Heart left ventricle (tissue), 16 donors: ENCODE measurements at places on chromosomes 4 and X. TPM values are rescaled to one million over a fixed set of nuclear protein-coding genes. Genes with fewer than 3 reads are reported as not detected.

DNA sequence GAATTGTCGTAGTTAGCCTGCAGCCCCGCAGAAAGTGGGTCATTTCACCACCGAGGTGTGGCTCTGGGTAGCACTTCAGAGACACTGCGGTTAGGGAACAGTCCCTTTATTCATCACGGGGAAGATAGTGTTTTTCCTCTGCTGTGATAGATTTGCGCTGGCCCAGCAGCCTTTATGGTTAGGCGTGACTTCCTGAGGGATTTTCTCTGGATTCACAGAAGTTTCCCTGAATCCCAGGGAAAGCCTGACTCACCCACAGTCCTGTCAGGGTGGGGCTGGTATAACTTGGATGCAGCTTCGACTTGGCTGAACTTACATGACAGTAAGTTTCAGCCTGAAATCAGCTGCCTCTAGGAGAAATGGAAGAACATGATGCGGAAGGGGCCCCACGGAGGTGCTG is 196.3 kb upstream of the HHIP start:
- no peak for DNase-seq

- no peak for DNase-seq
These were observed 193.1 kb downstream of the PARM1 start for GRCh38 chr4:75126058-75126457.

- no peak for DNase-seq
These were observed 735.3 kb downstream of the PCDH18 start for GRCh38 chr4:136796953-136797352.

- peak; percentile 55 for DNase-seq
These were observed 722 bp upstream of the EFHC2 start for GRCh38 chrX:44344194-44344593.

GRCh38 chr4:87973283-87974169 is 2.0 kb upstream of the SPP1 start:
- DNase-seq = peak; percentile 45

GRCh38 chr4:155907556-155907955 is 4.1 kb downstream of the TDO2 start:
- DNase-seq = no peak

- no peak for DNase-seq
These were observed 117.9 kb upstream of the HS3ST1 start for GRCh38 chr4:11546391-11547175.

- no peak for DNase-seq
These were observed 43.9 kb upstream of the HPRT1 start for GRCh38 chrX:134416087-134416486.

DNA sequence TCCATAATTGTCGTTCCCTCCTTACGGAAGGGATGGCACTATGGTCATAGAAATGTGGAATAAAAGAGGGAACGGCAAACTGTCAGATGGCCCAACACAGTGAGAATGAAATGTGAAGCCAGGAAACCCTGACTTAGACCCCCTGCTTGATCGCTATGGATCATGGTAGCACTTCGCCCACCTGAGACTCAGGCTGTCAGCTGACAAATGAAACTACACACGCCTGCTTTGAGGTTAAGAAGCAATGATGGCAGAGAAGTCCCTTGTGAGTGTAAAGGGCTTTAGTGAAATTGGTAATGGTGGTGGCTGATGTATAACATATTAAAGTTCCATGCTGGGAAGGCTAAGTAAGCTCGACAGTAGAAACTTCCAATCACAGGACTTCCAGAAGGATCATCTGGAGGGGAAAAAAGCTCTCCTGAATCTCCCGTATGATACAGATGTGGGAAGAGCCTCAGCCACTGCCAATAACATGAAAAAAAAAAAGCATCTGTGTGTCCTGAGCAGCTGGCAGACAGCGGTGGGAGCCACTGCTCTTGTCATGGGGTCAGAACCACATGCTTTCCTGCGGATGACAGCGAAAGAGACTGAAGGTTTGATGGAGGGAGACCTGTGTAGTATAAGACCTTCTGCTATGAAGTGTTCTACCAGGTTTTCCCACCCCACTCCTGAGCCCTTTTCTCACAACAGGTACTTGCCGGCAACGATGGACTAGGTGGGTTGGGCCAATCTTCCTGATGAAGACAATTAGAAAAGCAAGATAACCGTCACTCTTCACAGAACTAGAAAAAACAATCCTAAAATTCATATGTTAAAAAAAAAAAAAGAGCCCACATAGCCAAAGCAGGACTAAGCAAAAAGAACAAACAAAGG is 107.6 kb downstream of the AFAP1 start:
- DNase-seq = no peak

GRCh38 chrX:44400588-44400987 is 57.1 kb upstream of the EFHC2 start:
- DNase-seq = no peak

GRCh38 chrX:16436348-16437188 is 213.4 kb upstream of the S100G start:
- peak; percentile 66 for DNase-seq

DNA sequence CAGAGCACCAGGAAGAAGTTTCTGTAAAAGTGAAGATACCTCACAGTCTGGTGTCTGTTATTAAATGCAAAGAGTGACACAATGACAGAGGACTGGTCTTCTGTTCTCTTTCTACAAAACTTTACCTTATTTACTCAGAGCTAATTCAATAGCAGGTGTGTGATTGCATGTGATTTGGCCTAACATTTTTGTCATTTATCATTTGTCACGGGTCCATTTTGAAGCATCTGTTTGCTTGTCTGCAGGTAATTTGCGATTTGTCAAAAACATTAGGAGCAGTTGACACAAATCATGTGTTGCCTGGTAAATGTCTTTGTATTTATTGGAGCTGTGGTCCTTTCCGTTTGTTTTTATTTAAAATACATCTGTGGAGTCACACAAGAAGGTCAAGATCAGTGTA is 1232.4 kb downstream of the STIM2 start:
- no peak for DNase-seq

- no peak for DNase-seq
These were observed 45.2 kb downstream of the ADD1 start for GRCh38 chr4:2888886-2889285.

DNA sequence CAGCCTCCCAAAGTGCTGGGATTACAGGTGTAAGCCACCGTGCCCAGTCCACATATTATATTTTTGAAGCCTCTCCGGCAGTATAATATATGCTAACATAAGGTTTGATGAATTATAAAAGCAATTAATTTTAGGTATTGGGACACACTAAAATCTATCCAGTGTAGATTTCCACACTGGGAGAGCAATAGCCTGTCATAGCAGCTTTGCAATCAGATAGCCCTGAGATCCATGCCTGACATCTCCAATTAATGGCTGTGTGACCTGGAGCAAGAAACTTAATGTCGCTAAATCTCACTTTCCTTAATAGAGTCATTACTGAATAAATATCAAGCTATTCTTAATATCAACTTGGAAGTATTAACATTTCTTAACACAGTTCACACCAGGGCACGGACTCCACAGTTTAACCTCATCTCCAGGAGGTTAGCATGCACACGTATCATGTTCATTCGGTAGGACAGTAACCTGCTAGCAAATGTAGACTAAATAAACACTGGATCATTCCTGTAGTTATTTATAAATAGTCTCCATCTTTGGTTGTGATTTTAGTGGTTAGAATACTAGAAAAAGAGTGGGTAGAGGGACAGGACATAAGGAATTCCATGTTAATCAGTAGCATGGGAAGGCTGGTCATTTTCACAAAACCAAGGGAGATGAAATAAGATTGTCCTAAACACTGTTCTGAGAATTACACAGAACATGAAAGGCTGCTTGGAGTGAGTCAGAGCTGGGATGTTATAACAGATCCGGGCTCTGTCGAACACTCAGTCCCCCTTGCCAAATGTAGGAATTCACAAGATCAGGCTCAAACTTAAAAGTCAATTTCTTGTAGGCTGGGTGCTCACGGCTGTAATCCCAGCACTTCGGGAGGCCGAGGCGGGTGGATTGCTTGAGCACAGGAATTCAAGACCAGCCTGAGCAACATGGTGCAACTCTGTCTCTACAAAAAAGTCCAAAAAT is 254.7 kb downstream of the PALLD start:
- no peak for DNase-seq

DNA sequence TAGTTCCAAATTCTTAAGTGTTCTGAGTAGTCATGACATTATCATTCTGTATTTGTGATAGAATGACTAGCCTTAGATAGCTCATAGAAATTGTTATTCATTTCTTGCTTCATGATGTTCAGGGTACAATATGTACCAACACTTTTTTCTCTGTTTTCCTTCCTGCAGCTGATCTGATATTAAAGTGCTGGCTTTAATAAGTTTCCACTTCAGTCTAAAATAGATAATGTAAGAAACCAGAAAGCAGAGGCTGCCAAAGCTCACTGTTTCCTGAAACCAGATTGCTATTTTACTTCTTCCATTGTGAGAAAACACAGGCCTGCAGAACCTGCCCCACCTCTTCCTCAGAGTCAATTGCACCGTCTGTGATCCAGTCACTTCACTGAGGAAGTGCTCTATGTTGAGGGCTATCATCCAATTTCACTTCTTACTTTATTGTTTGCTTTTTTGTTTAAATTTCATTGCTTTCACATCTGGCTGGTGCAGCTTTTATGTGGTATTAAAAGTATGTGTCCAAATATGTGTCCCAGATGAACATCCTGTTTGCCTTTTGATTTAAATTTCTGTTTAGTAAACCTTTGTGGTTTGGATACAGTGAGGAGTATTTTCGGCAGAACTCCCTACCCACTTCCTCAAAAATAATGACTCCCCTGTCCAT is 652.1 kb downstream of the ANKRD50 start:
- DNase-seq = peak; percentile 51

GRCh38 chr4:55367084-55367722 is 21.2 kb downstream of the SRD5A3 start:
- DNase-seq = no peak

DNA sequence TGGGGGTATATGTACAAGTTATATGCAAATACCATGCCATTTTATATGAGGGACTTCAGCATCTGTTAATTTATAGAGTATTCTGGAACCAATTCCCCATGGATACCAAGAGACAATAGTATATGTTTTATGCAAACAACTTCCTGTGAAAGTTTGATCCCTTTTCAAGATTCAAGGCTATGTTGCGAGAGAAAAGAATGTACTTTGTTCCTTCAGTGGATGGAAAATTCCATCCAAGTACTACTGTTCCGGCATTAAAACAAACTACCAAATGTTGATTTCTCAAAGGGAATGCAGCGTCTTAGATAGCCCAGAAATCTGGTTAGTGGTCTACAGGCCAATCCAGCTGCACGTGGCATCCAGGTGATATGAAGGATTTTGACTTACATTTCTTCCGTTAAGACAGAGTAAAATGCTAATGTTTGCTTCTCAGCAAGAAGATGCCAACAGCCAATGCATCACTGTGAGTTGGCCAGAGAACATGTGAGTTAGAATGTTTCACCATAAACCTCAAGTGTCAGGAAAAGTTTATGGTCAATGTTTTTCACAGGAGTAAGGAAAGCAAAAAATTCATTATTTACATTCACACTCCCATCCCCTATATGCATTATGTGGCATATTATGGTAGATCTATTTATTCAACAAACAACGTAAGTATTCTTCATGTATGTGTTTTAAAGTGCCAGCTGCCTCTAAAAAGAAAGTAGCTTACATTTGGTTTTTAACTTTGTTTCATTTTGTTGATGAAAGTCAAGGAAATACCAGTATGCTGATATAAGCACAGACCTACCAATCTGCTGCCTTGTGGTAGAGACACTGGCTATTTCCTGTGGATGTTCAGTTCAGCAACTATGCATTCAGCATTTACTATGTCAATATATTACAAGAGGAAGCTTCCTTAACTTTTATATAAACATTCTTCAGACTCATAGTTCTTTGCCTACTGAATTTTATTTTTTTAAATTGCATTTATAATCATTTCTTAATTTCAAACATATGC is 44.4 kb downstream of the METTL14 start:
- DNase-seq = no peak

GRCh38 chr4:185119927-185120630 is 23.0 kb upstream of the SLC25A4 start:
- DNase-seq = no peak

DNA sequence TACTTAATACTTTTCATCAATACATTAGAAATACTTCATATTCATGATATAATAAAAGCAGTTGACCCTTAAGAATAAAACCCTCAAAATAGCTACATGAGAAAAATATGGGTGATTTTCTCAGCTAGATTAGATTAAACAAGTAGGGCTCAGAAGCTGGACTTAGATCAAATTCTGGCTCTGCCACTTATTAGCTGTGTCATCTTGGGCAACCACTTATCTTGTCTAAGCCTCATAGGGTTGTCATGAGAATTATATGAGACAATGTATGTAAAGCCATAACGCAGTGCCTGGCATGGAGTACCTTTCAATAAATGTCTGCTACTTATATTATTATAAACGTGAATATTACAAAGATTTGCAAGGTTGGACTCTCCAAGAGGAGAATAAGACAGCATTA is 84.3 kb upstream of the PGRMC2 start:
- no peak for DNase-seq

DNA sequence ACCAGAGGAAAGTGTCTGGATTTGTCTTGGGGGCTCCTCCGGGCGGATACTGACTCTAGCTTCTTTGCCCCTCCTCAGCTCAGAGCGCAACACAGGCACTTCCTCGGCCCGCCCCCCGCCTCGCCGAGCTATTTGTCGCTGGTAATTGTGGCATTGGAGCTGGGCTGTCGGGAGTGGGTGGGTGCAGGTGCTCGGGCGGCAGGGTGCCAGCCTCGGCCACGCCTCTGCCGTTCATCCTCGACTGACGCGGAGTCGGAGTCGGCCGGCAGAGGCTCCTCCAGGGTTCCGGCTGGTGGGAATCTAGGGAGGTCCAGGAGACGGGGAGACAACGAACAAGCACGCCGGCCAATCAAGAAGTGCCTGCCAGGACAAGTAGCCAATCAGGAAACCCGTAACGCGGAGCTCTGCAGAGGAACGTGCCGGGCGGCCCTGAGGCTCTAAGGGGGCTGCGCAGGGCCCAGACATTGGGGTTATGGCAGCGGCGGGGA is 3.9 kb upstream of the SYN1 start:
- peak; percentile 51 for DNase-seq

DNA sequence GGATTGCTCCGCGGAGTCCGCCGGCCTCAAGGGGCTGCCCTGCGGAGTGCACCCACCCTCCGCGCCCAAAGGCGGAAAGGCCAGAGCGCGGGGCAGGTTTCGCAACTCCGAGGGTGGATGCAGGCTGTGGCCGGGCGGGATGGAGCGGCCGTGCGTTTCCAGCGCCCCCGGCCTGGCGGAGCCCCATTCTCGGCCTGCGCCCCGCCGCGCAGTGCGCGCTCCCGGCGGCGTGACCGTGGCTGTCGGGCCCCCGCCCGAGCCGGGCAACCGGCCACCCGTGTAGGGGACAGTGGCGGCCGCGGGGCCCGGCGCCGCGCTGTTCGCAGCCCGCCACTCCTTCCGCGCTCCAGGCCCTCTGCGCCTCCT is 331 bp downstream of the SETD7 start:
- peak; percentile 79 for DNase-seq

HPSE gene
- 0.82 TPM for total RNA-seq

CT45A6 gene
- not detected for total RNA-seq

GJB1 gene
- not detected for total RNA-seq

KDR gene
- total RNA-seq = 34.5 TPM

EPGN gene
- not detected for total RNA-seq

SATL1 gene
- not detected for total RNA-seq

TRMT2B gene
- 21.6 TPM for total RNA-seq

DUSP21 gene
- total RNA-seq = not detected

SPATA4 gene
- total RNA-seq = 0.25 TPM

DGKQ gene
- 3.6 TPM for total RNA-seq
